ENCODE measurements at places on chromosomes 13 and 19.

DNA sequence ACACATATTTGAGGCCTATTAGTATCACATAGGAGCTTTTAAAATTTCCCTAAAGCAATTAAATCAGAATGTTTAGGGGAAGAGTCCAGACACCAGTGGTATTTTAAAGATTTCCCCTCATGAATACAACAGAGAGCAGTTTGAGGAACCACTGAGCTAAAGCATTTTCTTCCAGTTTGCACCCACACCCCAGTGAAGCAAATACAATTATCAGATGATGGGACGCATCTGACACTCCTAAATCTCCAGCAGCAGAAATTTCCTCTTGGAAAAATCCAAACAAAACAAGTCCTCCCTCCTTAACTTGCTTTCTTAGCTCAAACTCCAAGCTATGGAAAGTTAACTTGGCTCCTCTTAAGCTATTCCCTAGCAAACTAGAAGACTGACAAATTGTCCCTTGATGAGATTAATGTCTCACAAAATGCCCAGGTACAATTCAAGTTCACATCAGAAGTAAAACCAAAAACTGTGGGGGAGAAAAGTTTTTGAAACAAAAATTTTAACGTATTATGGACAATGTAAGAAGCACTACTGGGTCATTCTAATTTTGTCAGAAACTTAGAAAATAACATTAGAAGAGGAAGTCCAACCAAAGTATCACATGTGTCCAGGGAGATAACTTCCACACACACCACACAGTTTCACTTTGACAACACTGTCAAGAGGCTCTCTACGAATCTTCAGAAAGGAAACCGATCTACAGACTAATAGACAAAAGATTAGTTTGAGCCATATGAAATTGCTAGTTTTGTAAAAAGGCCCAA, 74.1 kb downstream of the ABCC4 start:
- DNase-seq: peak; percentile 4

- DNase-seq: no peak
Observed at GRCh38 chr13:81874253-81874652, 1533.3 kb upstream of the SPRY2 start.

DNA sequence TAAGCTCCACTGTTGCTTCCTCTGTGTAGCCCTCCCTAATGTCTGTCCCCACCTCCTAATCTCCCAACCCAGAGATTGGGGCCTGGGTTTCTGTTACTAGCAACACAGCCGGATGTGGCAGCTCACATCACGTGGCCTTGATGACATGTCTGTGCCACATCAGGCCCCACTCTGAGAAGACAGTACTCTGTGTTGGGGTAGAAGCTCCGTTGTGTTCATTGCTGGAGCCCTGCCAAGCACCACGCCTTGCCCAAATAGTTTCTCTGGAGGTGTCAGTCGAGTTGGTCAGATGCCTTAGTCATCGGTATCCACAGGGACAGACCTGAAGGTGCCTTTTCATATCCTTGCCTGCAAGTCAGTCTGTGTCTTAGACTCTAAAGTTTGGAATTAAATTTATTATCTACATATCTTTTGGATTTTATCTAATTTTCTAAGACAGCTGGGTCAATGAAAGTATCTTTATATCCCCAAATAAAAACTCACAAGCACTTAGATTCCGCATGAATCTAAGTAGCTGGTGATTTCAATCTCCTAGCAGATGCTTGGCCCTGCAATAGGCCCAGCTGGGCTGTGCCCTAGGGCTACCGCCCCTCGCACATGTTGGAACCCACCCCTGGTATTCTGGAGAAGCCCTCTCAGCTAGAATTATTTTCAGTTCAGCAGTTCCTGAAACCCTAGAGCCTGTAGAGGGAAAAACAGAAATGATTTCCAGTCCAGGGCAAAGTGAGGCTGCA, 204.0 kb upstream of the TSHZ3 start:
- DNase-seq: no peak

DNA sequence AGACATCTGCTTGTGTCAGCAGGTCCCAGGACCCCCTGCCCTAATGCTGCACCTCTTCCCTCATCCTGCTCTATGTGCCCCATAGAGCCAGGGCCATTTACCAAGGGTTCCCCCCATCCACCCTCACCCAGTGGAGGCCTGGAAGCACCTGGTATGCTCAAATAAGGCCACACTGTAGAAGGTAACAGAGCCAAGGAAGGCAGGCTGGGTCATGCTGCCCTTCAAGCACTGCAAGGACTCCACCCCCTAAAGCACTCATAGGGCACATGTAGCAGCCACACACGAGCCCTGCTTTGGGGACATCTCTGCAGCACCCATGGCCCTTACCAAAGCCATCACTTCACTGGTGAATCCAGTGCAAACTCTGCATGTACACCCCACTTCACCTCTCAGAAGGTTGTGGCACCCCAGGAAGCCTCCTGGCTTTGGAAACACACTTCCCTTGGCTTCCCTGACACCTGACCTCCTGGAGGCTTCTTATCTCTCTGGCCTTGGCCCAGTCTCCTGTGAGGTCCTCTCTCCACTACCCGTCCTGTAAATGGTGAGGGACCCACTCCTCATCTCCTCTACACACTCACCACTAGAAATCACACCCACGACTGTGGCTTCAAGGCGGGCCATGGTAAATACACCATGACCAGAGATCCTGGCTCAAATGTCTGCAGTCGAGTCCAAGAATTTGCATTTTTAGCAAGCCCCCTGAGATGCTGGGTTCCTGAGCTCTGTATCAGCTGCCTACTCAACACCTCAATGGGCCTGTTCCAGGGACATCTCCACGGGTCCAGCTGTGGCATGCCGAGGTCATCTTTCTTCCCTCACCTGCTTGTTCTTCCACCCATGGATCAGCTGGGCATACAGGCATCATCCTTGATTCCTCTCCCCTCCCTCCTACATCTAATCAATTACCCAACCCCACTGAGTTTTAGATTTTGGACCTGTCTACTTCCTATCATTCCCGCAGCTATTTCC, 80.9 kb upstream of the DOCK9 start:
- no peak for DNase-seq

DNA sequence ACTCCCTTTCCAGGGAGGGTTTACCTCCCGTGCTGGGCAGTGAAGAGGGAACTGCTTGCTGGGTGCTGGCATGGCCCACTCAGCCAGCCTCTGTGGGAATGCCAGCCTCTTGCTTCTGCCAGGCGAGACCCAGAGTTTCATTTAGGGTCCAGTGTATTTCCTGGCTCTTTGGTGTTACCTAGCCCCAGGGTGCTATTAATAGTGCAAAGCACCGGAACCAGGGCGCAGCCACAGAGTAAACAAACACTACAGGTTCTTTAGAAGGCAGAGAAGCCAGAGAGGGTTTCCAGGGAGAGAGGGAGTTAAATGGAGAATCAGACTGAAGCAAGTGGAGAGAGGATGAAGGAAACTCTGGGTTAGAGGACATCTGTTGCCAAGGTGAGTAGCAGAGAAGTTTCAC, 74.9 kb upstream of the SPATA13 start:
- DNase-seq: no peak

DNA sequence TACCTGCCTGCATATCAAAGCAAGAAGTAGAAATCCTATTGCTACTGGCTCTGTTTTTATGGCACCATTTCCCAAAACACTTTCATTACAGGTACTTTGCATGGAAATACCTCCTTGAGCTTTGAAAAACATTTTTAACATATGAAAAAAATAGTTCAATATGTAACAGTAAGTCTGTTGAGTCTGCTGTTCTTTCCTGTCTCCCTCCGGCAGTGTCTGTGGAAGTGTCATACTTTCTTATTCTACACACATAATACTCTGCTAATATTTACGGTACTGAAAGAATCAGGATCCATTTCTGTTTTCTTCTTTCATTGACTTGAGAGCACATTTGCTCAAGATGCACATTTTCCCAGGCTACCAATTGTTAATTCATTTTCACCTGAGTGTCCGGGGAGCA, 8.2 kb upstream of the SERTM1 start:
- no peak for DNase-seq

DNA sequence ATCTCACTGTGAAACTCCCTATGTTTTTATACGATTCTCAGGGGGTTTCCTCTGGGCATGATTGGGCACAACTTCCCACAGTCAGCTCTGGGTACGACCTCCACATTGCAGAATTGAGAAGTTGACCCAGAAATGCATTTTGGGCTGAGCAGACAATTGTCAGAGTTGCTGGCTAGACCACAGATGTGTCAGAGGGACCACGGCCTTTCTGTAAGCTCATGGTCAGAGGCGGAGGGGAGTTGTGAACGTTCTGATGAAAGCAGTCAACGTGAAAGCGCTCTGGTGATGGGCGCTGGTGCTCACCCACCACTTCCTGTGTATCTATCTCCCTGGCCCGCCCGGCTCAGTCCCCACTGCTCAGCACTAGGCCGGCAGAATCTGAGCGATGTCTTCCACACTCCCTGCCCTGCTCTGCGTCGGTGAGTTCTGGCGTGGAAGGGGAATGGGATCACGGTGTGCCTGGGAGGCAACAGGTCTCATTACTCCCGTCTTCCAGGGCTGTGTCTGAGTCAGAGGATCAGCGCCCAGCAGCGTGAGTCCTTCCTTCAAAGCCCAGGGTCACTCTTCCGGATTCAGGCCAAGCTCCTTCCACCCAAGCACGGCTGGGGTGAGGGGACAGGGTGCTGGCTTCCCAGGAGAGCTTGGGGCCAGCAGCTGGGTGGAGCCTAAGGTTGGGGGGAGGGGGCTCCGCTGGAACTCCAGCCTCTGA, at the start of gene NCR1:
TSS of gene NCR1 (plus strand) at position 346 of the 709 bp plus-strand sequence. CDS start at position 386, 40 bp downstream.
- DNase-seq: no peak

- peak; percentile 91 for DNase-seq
Observed at GRCh38 chr13:33639158-33639557, 178.8 kb upstream of the RFC3 start.

DNA sequence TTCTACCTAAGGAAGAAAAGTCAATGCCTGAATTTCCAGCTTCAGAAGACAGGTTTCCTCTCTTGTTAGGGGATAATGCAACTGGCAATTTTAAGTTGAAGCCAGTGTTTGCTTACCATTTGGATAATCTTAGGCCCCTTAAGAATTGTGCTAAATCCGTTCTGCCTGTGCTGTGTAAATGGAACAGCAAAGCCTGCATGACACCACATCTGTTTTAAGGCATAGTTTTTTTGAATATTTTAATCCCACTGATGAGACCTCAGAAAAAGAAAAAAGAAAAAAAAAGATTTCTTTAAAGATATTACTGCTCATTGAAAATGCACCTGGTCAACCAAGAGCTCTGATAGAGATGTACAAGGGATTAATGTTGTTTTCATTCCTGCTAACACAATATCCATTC, 419.2 kb downstream of the SLITRK6 start:
- no peak for DNase-seq

DNA sequence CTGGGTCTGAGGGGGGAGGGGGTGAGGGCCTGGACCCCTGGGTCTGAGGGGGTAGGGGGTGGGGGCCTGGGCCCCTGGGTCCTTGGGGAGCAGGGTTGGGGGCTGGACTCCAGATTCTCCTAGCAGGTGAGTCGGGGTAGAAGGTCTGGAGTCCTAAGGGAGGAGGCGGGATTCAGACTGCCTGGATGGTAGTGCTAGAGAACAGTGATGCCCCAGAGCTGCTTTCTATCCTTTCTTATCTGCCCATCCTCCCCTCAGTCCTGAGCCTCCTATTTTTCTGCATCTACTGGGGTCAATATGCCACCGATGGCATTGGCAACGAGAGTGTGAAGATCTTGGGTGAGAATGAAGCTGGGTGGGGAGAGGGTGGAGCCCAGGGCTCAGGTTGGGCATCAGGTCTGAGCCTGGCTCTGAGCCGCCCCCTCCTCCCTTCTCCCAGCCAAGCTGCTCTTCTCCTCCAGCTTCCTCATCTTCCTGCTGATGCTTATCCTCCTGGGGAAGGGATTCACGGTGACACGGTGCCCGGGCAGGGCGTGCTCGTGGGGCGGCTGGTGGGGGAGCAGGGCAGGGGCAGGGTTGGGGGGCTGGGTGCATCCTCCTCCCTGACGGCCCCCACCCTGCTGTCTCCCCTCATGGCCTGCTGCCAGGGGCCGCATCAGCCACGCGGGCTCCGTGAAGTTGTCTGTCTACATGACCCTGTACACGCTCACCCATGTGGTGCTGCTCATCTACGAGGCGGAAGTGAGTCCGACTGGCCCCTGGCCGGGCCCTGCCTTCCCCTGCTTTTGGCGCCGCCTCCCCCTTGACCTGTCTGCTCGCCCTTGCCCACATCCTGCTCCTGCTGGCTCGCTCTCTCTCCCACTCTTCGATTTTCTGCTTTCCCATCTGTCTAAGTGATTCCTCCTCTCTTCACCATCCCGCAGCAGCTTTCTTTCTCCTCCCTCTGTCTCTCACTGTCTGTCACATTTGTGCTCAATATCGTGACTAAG, 3.4 kb downstream of the TMEM145 start:
- DNase-seq: no peak

- DNase-seq: no peak
Observed at GRCh38 chr19:1259876-1260748, 9.0 kb upstream of the CIRBP start.

DNA sequence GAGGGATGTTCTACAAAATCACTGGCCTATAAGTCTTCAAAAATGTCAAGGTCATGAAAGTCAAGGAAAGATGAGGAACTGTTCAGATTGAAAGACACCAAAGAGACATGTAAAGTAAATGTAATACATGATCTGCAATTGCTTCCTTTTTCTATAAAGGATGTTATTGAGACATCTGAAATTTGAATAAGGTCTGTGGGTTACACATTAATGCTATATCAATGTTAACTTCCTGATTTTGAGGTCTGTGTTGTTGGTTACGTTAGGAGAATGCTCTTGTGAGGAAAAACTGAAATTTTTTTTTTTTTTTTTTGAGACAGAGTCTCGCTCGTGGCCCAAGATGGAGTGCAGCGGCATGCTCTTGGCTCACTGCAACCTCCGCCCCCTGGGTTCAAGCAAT, 197.4 kb downstream of the RGCC start:
- no peak for DNase-seq

GRCh38 chr13:60112771-60113170, 51.0 kb downstream of the DIAPH3 start:
- no peak for DNase-seq

DNA sequence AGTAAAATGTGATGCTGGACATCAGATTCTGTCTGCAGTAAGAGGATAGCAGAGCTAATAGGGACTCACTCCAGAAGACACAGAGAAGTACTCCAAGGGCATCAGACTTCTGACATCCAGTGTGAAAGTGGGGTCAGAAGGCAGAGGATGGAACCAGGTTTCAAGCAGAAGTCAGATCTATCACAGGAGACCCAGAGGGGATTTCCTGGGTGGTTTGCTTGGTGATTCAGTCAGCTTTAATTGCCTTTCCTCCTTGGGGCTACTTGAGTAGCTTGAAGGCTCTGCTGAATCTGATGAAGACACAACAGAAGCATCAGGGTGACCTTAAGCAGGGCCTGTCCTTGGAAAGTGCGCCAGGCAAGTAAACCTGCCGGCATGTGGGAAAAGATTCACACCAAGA, 300.6 kb downstream of the COG6 start:
- no peak for DNase-seq

- DNase-seq: no peak
Observed at GRCh38 chr13:111467111-111467890, 146.9 kb downstream of the TEX29 start.

All from NCI-H524 (cell line).